Aorta (tissue), 5 donors: ENCODE measurements at places on chromosomes 6 and 20.
A peak's percentile ranks its signal among the peaks of the same experiment; 100 is the strongest.

DNA sequence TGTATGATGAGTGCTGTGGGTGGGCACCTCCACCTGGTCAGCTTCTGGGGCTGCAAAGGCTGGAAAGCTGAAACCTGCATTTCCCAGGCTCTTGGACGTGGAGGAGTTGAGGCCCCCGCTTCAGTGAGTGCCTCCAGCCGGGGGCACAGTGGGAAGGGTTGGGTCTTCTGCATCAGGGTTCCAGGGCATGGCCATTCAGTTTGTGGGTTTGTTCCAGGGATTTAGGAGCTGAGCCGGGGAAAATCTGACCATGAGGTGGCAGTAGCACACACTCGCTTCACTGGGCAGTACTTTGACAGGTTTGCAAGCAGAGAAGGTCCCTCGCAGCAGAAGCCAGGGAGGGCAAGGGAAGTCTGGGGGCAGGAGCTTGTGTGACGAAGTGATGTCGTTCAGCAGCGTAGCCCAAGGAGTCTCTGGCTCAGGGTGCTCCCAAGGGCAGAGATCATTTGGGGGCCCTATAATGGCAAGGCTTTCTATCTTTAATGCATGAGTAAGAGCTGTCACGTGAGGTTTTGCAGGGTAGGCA lies 69.5 kb upstream of the SULF2 start:
- DNase-seq: no peak

- peak; percentile 67 for DNase-seq
Observed at GRCh38 chr20:10427060-10427692, 6.8 kb downstream of the MKKS start.

GRCh38 chr6:38143191-38144150 lies 323.9 kb downstream of the ZFAND3 start:
- no peak for DNase-seq

DNA sequence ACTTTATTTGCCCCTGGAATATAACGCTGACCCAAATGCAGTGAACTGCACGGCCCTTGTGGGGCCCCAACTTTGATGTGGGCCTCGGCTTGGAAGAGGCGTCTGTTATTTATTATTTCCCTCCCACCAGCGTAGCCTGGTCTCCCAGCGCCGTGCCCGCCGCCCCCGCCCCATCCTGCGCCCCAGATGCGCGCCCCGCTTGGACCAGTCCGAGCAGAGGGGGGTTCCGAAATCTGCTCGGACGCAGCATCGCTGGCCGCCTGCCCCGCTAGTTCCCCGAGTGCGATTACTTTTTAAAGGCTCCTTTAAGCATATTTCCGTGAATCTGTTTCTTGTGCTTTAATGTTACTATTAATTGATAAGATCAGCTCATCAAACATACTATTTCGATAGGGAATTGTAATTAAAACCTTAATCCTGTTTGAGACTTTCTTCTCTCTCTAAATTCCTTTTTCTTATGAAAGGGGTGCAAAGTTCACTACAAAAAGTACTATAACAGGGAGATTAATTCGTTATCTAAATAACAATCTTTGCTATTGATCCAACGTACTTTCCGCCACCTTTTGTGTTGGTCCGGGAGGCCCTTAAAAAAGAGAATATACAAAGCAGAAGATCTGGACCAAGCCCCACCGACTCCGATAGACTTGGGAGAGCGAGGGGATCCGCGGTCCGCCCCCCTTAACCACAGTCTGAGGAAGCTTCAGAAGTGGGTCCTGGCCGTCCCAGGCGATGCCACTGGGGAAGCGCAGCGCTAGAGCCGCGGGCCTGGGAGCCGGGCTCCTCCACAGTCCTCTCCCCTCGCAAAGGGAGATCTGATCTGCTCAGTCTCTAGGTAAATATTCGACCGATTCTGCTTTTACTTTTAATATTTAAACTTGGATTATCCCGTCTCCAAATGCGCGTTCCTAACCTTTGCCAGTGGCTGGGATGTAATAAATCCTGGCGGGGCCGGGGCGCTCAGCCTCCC lies 10.2 kb downstream of the POU3F2 start:
- peak; percentile 65 for DNase-seq

GRCh38 chr6:14765106-14765505 lies 480.8 kb upstream of the JARID2 start:
- no peak for DNase-seq

DNA sequence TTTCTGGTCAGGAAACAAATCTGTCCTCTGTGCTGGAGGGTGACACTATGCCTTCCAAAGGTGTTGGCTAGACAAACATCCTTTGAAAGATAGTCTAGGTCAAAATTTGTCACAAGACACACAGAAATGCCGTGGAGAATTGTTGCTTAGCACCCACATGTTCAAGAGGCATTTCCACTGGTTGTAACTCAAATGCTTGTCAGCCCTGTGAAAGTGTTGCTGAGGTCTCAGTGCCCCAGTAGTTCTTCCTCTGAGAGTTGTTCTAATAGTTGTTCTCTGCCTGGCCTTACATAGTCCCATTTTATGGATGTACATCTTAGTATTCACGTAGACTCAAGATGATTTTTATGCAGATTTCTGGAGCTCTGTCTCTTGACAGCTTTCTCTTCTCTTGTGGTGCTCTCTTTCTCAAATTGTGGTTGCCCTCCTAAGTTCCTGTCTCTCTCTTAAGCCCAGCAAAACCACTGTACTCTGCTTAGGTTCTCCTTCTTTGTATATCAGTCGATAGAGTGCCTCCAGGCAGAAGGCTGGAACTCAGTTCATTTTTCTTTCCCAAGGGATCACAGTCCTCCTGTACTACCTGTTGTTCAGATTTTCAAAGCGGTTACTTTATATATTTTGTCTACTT lies 39.5 kb upstream of the REV3L start:
- no peak for DNase-seq

- no peak for DNase-seq
Observed at GRCh38 chr6:14086701-14087100, 30.9 kb upstream of the CD83 start.

DNA sequence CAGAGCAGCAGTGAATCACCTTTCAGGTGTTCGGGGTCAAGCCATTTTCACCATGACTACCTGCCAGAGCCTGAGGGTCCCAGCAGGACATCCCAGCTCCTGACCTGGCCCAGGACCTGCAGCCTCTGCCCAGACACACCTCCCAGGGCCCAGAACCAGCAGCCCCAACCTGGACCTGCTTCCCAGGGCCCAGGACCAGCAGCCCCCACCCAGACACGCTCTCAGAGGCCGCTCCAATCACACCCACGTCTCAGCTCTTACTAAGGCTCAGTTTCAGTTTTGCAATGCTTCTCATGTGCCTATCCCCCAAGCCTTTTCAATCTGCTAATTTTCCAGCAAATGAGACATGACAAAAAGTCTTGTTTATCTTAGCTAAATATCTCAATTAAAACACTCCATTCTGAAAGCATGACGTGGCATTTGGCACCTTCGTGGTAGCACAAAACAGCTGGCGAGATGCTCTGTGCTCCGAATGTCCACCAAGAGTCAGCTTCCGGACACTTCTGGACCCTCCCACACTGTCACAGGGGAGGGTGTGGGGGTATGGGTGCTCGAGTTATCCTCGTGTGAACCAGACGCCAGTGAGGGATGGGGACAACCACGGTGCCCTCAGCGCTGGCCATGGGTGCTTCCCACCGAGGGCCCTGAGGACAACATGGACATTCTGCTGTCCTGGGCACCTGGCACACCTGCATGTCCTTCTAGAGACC lies 253.2 kb downstream of the DLL1 start:
- DNase-seq: peak; percentile 18

- no peak for DNase-seq
Observed at GRCh38 chr6:145015739-145016558, 719.4 kb downstream of the EPM2A start.

GRCh38 chr20:44031001-44031574 lies 116.4 kb downstream of the TOX2 start:
- no peak for DNase-seq

- no peak for DNase-seq
Observed at GRCh38 chr6:142416179-142416578, 114.4 kb downstream of the ADGRG6 start.

GRCh38 chr20:59823491-59824259 lies 109.8 kb downstream of the SYCP2 start:
- no peak for DNase-seq

DNA sequence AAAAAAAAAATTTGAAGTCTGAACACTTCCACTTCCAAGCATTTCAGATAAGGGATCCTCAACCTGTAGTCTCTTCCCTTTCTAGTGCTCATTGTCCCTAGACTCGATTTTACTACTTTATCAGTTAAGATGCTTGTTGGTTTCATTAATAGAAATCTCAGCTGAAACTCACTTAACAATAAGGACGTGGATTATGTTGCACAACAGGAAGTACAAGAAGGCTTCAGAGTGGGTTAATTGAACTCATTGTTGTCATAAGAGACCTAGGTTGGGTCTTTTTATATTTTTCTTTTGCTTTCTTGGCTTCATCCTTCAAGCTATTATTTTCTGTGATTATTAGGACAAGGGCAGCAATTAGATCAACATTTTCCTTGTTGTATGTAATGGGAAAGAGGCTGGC lies 175.2 kb downstream of the CDKAL1 start:
- no peak for DNase-seq

- DNase-seq: no peak
Observed at GRCh38 chr20:33719277-33719988, 677 bp downstream of the PXMP4 start.

GRCh38 chr6:53282741-53283140 lies 66.0 kb downstream of the ELOVL5 start:
- DNase-seq: no peak

- no peak for DNase-seq
Observed at GRCh38 chr20:47188540-47188939, 168.0 kb downstream of the ZMYND8 start.

- no peak for DNase-seq
Observed at GRCh38 chr6:37021356-37022129, 16.1 kb downstream of the FGD2 start.

GRCh38 chr6:154403788-154404187 lies 47.2 kb upstream of the IPCEF1 start:
- peak; percentile 60 for DNase-seq

GRCh38 chr20:56924292-56925081 lies 295.4 kb downstream of the TFAP2C start:
- no peak for DNase-seq

GRCh38 chr6:128508588-128509296 lies 11.7 kb downstream of the PTPRK start:
- no peak for DNase-seq

- DNase-seq: no peak
Observed at GRCh38 chr6:48928937-48929336, 534.1 kb downstream of the MMUT start.

GRCh38 chr6:88000713-88001112 lies 46.9 kb upstream of the SPACA1 start:
- no peak for DNase-seq

- no peak for DNase-seq
Observed at GRCh38 chr20:9186396-9186795, 117.5 kb downstream of the PLCB4 start.

GRCh38 chr6:122393351-122393896 lies 6.0 kb upstream of the HSF2 start:
- no peak for DNase-seq

- no peak for DNase-seq
Observed at GRCh38 chr6:157620944-157621343, 202.1 kb upstream of the SNX9 start.

GRCh38 chr6:52389626-52390360 lies 27.8 kb downstream of the PAQR8 start:
- peak; percentile 57 for DNase-seq

DNA sequence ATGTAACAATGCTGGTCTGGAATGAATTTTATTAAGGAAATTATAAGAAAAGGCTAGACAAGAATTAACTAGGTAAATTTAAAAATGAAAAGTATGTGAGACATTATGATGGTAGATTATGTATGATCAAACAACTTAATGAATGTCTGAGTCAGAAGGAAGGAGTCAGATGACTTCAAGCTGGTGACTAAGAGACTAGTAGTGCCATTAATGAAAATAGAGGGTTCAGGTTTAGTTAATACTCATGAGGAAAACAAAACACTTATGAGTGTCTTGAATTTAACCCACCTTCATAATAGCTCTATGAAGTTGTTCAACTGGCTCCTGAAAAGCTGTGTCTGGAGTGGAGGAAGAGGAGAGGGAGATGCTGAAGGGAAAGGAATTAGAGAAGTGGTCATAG lies 256.3 kb downstream of the ADGRB3 start:
- no peak for DNase-seq

- no peak for DNase-seq
Observed at GRCh38 chr6:126461045-126461444, 121.1 kb downstream of the CENPW start.

DNA sequence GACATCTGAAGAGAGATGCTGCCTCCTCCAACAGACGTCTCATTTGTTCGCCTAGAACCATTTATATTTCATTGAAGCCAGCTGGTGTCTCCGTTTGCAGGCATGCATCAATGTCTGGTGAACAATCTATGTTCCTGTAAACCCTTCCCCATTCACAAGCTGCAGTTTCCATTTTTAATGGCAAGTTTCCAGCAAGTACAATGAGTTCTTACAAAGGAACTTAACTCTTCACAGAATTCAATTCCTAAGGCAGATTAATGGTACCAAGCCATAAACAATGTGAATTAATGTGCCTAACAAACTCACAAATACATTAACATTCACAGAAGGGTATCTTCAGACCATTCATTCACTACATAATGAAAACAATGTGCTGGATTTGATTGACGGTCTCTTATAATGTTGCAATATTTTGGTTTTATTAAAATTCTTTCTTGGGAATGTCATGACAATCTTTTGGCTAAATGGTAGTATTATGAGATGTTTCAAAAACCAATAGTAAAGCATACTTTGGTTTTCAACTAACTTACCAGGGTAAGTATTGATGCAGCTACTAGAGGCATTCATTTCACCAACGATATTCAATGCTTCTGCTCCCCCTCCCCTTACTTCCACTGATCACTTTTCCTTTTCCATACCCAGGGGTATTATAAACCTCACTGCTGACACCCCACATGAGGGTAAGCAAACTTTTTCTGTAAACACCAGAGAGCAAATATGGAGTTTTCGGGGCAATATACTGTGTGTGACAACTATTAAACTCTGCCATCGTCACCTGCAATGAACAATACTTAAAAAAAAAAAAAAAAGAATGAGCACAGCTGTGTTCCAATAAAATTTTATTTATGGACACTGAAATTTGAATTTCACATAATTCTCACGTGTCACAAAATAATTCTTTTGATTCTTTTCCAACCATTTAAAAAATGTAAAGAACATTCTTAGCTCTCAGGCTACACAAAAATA lies 4.2 kb downstream of the AKIRIN2 start:
- no peak for DNase-seq

DNA sequence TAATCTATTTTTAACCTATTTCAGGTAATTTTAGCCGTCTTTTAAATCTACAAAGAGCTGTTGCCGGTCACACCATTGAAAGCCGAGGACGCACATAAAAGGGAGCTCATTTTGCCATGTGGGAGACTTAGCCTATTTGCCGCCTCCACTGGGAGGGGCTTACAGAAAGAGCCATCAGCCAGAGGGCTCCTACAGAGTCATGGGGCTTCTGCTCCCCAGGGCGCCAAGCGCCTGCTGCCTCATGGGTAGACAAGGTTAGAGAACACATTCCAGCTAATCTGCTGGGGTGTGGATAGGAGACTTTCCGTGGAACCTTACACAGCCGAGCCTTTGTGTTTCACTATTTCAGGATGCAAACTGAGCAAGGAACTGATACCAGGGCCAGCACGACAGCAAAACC lies 12.6 kb downstream of the PCMTD2 start:
- DNase-seq: no peak
